Cardiac fibroblast (primary cell): ENCODE measurements at places on chromosomes 5 and 9.

- DNase-seq = no peak
Measured at GRCh38 chr9:34380034-34380510, 3.4 kb upstream of the MYORG start.

DNA sequence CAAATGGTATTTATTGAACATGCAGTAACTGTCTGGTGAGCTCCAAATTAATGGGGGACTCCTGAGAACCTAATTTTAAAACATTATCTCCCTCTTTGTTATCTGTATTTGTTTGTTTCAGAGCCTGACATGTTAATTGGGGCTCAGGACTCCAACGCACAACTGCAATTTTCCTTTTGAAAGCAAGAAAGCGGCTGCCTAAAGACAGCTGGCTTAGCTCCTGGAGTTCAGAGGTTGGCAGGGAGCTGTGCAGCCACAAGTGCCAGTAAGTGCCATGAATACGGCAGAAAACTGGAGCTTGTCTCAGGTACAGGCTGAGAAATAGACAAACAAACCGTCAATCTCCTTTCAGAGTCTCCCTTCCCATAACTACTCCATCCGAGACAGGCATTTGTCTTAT is 80.9 kb downstream of the PPP2R2B start:
- no peak for DNase-seq

DNA sequence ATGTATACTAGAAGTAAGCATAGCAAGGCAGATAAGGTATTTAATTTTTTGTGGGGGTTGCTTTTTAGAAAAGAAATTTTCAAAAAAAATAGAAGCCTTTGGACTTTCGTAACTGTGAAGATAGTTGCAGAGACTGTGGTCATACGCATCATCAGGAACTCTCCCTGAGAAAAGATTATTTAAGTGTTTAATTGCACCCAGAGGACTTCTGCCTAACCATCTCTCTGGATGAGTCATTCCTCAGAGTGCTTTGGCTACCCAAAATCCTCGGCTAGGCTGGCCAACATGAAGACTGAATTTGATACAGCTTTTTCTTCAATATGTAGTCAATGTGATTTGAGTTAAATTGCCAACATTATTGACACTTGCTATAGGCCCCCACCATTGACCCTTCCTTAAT is 296.4 kb downstream of the TLR4 start:
- DNase-seq = no peak

- no peak for DNase-seq
Measured at GRCh38 chr5:6108540-6108848, 269.9 kb downstream of the MED10 start.

DNA sequence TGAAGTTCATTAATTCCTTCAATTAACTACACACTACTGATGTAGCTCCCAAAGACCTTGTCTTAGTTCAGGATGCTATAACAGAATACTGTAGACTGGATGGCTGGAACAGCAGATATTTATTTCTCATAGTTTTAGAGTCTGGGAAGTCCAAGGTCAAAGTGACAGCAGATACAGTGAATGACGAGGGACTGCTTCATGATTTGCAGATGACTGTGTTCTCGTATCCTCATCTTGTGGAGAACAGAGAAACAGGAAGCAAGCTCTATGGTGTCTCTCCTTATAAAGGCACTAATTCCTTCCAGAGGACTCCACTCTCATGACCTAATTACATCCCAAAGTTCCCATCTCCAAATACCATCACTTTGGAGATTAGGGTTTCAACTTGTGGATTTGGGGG is 65.6 kb upstream of the MAP1B start:
- DNase-seq = no peak

GRCh38 chr5:28215091-28215490 is 1176.7 kb upstream of the CDH9 start:
- no peak for DNase-seq

DNA sequence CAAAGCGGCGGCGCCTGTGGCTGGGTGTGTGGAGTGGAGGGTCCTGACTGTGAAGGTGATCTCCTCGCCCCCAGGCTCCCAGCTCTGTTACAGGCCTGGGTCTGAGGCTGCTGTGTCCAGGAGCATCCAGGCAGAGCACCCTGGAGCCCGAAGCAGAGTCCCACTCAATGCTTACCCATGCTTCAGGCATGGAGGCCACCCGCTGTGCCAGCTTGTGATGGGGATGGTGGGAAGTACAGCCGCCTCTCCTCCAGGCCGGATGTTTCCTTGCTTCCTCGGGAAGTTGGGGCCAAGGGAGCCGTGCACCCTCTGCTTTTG is 255.9 kb upstream of the IRX1 start:
- DNase-seq = no peak
